ENCODE measurements at places on chromosomes 7 and 10.

DNA sequence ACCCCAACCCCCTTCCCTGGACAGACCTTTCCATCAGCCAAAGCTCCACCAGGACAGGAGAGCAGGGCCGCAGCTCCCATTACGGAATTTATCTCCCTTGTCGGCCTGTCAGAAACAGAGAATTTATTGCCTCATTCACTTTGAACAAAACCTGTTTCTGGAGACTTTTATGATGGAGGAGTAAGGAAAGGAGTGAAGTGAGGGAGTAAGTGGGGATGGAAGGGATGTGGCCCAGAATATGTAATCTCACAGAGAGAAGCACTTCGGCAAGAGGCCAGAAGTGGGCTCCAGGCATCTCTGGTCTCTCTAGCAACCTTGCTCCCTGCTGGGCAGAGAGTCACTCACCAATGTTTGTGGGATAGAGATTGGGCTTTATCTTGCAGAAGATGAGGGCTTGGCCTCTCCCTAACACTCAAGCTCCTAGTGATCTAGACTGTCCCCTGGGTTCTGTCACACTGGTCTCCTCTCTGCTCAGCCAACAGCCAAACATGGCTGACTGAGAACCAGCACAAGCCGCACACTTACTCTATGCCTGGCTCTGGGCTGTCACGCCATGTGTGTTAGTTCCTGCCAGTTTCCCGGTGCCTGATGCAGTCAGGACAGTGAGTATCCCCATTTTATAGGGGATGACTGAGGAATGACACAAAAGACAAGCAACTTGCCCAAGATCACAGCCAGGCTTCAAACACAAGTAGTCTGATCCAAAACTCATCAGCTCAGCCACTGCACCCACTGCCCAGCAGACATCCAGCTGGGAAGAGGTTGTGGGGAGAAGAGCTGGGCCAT is 149.4 kb upstream of the ZMIZ1 start:
- DNase-seq, result no peak

- DNase-seq, result no peak
Measured at GRCh38 chr10:57891201-57892006, 376.3 kb downstream of the IPMK start.

DNA sequence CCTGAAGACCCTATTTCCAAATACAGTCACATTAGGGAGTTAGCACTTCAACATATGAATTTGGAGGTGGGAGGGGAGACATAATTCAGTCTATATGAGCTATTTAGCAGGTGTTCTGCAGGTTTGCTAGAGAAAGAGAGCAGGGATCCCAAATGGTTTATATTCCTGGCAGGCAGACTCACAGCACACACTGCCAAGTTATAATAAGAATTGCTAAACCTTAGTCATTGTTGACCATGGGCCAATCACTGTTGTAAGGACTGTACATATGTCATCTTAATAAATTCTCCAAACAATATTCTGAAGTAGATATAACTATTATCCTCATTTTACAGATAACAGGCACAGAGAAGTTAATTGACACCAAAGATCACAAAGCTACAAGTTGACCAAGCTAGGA is 1.5 kb upstream of the CCDC3 start:
- DNase-seq, result no peak

DNA sequence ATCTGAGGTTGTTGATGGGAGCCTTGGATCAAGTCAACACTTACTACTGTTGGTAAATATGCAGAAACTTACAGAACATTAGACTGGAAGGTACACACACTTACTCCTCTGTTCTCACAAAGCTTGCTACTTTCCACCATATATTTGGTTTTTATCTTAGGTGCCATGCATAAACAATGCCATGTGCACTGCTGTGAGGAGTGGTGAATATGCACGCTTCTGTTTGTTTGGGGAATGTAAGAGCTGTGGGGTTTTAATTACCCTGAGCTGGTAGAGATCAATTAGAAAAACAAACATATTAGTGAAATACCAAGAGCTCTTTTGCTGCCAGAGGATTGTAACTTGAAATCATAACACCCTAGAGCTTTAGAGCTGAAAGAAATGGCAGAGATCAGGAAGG is 79.8 kb upstream of the ARID5B start:
- no peak for DNase-seq

GRCh38 chr10:22324893-22325271 is 4.0 kb downstream of the BMI1 start:
- no peak for DNase-seq

- DNase-seq, result peak; percentile 20
Measured at GRCh38 chr7:139915864-139916716, 87.0 kb downstream of the TBXAS1 start.

DNA sequence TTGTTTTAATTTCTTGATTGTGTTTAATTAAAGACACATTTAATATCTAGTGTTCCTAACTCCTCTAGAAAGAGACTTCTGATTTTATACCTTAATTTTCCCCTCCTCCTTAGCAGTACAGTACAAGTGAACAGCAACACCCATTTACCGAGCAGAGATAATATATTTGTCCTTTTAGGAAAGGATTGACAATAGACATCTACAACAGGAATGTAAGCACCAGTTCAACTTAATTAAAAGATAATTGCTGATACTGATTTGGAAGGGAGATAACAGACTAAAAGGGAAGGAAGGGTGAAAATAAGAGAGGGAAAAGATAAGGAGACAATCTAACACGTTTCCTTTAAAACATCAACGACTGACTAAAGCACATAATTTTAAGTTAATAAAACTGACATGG is 119.3 kb downstream of the SRPK2 start:
- DNase-seq, result no peak
